ENCODE measurements at places on chromosomes 5 and 9.

DNA sequence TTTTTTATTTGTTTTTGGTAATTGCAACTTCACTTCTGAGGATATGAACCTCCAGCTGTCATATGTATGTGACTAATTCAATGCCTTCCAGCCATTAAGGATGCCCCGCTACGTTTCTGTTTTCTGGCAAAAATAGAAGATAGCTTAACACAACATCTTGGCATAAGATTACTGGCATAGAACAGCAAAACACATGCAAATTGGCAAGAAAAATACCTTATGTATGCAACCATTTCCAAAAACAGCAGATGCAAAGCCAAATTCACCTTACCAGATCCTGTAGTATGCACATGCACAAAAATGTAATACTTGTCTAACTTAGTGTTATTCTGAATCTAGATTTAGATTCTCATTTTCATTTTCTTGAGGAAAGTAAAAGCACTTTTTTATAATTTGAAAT is 461.1 kb upstream of the CYLC2 start:
- no peak for DNase-seq
- no peaks in the 10 kb centered on the region for H3K36me3 ChIP-seq
- H3K4me3 ChIP-seq = no peak overlapping the region
- H3K27ac ChIP-seq = no peak overlapping the region

DNA sequence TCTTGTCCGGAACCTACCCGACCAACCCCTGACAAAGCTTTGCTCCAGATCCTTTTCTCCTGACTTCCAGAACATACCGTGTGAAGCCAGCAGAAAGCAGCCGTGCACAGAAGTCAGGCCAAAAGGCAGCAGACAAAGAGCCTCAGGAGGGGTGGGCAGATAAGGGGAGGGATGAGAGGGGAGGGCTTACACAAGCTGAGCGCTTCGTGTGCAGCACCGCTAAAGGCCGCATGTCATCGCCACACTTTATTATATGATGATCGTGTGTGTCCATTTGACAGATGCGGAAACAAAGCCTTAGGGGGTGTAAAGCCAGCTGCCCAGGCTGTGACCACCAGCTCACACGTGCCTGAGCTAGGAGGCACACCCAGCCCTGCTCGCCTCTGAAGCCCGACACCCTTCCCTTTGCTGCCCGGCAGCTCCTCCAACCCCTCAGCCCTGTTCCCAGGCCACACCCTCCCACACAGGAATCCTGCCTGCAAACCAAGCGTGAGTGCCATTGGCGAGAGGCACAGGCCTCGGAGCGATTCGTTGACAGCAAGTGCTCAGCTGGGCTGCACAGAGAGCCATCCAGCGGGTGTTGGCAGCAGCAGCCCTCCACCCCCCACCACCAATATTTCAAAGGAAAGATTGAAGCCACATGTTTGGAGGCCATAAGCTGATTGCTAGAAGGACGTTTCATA is 170.5 kb upstream of the SMIM23 start:
- H3K36me3 ChIP-seq = no peaks in the 10 kb centered on the region
- DNase-seq = no peak
- H3K4me1 ChIP-seq = no peaks in the 10 kb centered on the region
- no peak overlapping the region for H3K4me3 ChIP-seq

GRCh38 chr9:114722081-114722621 is 40.2 kb upstream of the TEX48 start:
- H3K27ac ChIP-seq = no peak overlapping the region
- no peaks in the 10 kb centered on the region for H3K4me1 ChIP-seq
- H3K4me3 ChIP-seq = no peak overlapping the region
- H3K27me3 ChIP-seq = peaks cover 28% of the 10 kb centered on the region
- H3K36me3 ChIP-seq = no peaks in the 10 kb centered on the region

DNA sequence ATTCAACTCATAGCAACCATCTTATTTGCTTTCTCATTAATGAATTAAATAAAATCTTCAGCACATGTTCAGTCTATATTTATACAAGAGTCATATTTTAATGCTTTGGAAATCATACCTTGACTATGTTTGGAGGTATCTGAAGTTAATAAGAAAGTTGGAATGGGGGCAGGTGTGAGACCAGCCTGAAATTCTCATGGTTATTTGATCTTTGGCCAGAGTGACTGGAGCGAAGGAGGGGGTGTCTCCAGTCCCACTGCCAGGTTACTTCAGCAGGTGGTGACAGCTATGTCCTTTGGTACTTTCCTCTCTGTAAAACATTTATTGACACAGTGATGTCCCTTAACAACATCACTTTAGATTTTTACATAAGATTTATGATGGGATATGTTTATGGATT is 318.1 kb upstream of the SGCD start:
- H3K4me1 ChIP-seq = no peaks in the 10 kb centered on the region
- H3K27ac ChIP-seq = no peak overlapping the region
- DNase-seq = no peak
- no peaks in the 10 kb centered on the region for H3K36me3 ChIP-seq
- H3K4me3 ChIP-seq = no peak overlapping the region

- H3K4me1 ChIP-seq = peaks cover 37% of the 10 kb centered on the region
- H3K27ac ChIP-seq = no peak overlapping the region
- no peaks in the 10 kb centered on the region for H3K36me3 ChIP-seq
- DNase-seq = no peak
- H3K27me3 ChIP-seq = no peaks in the 10 kb centered on the region
These were observed 162.5 kb upstream of the IER5L start for GRCh38 chr9:129340427-129341170.

- H3K36me3 ChIP-seq = no peaks in the 10 kb centered on the region
- no peak for DNase-seq
- no peak overlapping the region for H3K4me3 ChIP-seq
- no peaks in the 10 kb centered on the region for H3K4me1 ChIP-seq
- peaks cover 5% of the 10 kb centered on the region for H3K27me3 ChIP-seq
These were observed 183.7 kb downstream of the ZNF462 start for GRCh38 chr9:107046692-107047091.

- H3K27me3 ChIP-seq = no peaks in the 10 kb centered on the region
- H3K27ac ChIP-seq = no peak overlapping the region
- H3K4me1 ChIP-seq = no peaks in the 10 kb centered on the region
- H3K4me3 ChIP-seq = no peak overlapping the region
- no peaks in the 10 kb centered on the region for H3K36me3 ChIP-seq
These were observed 20.3 kb downstream of the TNPO1 start for GRCh38 chr5:72836810-72837209.

- H3K27ac ChIP-seq = no peak overlapping the region
- H3K27me3 ChIP-seq = no peaks in the 10 kb centered on the region
- H3K4me1 ChIP-seq = no peaks in the 10 kb centered on the region
- DNase-seq = no peak
These were observed 68.5 kb upstream of the SARDH start for GRCh38 chr9:133806623-133807010.

DNA sequence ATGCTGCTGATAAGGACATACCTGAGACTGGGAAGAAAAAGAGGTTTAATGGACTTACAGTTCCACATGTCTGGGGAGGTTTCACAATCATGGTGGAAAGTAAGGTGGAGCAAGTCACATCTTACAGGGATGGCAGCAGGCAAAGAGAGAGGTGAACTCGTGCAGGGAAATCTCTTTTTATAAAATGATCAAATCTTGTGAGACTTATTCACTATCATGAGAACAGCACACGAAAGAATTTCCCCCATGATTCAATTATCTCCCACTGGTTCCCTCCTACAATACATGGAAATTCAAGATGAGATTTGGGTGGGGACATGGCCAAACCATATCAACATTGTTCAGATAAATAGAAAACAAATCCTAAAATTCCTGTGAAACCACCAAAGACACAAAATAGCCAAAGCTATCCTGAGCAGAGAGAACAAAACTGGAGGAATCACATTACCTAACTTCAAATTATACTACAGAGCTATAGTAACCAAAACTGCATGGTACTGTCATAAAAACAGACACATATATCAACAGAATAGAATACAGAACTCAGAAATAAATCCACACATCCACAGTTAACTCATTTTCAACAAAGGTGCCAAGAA is 230.5 kb upstream of the TRIM32 start:
- no peak overlapping the region for H3K4me3 ChIP-seq
- H3K27ac ChIP-seq = no peak overlapping the region
- no peaks in the 10 kb centered on the region for H3K27me3 ChIP-seq
- H3K36me3 ChIP-seq = no peaks in the 10 kb centered on the region

DNA sequence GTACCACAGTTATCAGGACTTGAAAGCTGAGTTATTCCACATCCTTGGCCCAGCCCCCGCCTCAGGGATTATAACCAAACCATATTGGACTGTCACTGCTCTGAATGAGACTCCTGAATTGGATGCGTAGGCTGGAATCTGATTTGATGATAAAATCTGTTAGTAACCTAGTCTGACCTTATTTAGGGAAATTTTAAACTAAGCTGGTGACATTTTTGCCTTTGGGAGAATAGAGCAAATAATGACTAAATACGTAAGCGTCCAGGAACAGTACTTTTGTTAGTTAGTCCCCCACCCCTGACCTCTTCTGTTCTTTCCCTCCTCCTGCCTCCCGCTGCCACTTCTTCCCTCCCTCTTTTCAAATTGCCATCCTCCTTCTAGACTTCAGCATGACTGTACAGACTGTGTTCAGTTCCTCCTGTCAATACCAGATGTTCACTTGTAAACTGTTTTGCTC is 92.6 kb downstream of the TLE4 start:
- no peaks in the 10 kb centered on the region for H3K27me3 ChIP-seq
- H3K27ac ChIP-seq = no peak overlapping the region
- DNase-seq = no peak
- peaks cover 4% of the 10 kb centered on the region for H3K4me1 ChIP-seq
- H3K36me3 ChIP-seq = no peaks in the 10 kb centered on the region

DNA sequence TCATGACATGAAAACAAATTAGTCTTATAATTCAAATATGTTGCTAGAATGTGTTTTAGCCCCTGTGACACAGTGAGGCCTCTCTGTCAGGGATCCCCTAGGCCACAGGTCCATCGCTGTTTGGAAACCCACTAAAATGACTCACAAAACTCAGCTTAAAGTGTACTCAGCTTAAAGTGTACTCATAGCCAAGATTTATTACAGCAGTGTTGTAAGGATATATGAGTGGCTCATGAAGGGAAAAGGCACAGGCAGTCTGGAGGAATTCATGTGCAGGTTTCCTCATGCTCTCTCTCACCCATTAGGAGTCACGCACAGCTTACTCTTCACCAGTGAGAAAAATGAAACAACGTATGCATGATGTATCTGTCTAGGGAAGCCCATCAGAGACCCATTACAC is 24.4 kb upstream of the TGFBI start:
- no peak overlapping the region for H3K4me3 ChIP-seq
- no peaks in the 10 kb centered on the region for H3K27me3 ChIP-seq
- no peaks in the 10 kb centered on the region for H3K4me1 ChIP-seq
- no peaks in the 10 kb centered on the region for H3K36me3 ChIP-seq
- H3K27ac ChIP-seq = no peak overlapping the region

GRCh38 chr9:38771593-38771992 is 51.7 kb upstream of the FAM240B start:
- no peaks in the 10 kb centered on the region for H3K27me3 ChIP-seq
- H3K4me1 ChIP-seq = no peaks in the 10 kb centered on the region
- H3K4me3 ChIP-seq = no peak overlapping the region
- no peak for DNase-seq
- H3K27ac ChIP-seq = no peak overlapping the region
- H3K36me3 ChIP-seq = no peaks in the 10 kb centered on the region

GRCh38 chr9:91186632-91187108 is 175.0 kb downstream of the AUH start:
- H3K4me1 ChIP-seq = peaks cover 13% of the 10 kb centered on the region
- H3K36me3 ChIP-seq = no peaks in the 10 kb centered on the region
- peak; percentile 57 for DNase-seq
- no peak overlapping the region for H3K27ac ChIP-seq
- H3K4me3 ChIP-seq = no peak overlapping the region

- no peaks in the 10 kb centered on the region for H3K27me3 ChIP-seq
- peak overlapping the region; percentile 100 for H3K27ac ChIP-seq
- peak; percentile 96 for DNase-seq
- peak overlapping the region; percentile 61 for H3K4me3 ChIP-seq
These were observed 5.3 kb upstream of the KLF9 start for GRCh38 chr9:70419556-70420440.

GRCh38 chr5:134784241-134784920 is 25.8 kb downstream of the DDX46 start:
- no peaks in the 10 kb centered on the region for H3K27me3 ChIP-seq
- peaks cover 95% of the 10 kb centered on the region for H3K36me3 ChIP-seq
- DNase-seq = no peak
- H3K4me1 ChIP-seq = no peaks in the 10 kb centered on the region
- no peak overlapping the region for H3K27ac ChIP-seq

DNA sequence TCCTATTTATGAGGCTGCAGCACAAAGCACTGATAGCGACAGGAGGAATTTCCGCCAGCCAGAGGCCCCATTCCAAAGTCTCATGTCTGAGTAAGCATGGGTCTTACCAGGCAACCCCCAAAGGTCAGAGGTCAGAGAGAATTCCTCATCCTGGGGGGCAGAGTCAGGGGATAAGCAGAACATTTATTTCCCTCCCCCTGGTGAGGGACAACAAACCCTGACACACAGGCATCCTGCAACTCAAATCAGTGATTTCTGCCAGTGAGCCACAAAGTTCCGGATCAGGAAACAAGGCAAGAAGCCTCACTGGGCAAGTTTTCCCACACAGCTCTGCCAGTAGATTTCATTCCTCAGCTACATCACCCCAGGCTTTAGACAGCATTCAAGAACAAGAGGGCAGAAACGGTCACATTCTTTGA is 37.0 kb downstream of the ADAMTS12 start:
- peak overlapping the region; percentile 4 for H3K4me3 ChIP-seq
- no peak for DNase-seq
- no peaks in the 10 kb centered on the region for H3K36me3 ChIP-seq

- H3K4me1 ChIP-seq = no peaks in the 10 kb centered on the region
- H3K27ac ChIP-seq = no peak overlapping the region
- H3K27me3 ChIP-seq = no peaks in the 10 kb centered on the region
These were observed 371.0 kb downstream of the ICE1 start for GRCh38 chr5:5793242-5794117.

DNA sequence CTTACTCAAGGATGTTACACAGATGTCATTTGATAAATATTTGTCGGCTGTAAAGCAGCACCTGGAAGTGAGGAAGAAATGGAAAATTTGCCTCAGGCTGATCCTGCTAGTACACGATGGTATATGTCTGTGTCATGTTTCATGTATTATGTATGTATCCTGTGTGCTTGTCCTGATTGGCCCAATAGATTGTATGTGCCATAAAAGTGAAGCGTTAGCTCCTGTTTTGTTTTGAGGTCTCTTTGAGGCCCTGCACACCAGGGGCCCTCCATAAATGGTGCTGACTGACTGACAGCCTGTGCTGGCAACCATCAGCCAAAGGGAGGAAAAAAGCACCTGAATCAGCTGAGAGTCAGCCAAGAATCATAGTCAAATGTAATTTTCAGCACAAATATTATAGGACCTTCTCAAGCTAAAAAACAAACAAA is 11.8 kb upstream of the LNPEP start:
- DNase-seq = no peak
- no peak overlapping the region for H3K4me3 ChIP-seq
- H3K4me1 ChIP-seq = peaks cover 6% of the 10 kb centered on the region
- H3K27ac ChIP-seq = no peak overlapping the region
- H3K27me3 ChIP-seq = no peaks in the 10 kb centered on the region
- no peaks in the 10 kb centered on the region for H3K36me3 ChIP-seq

DNA sequence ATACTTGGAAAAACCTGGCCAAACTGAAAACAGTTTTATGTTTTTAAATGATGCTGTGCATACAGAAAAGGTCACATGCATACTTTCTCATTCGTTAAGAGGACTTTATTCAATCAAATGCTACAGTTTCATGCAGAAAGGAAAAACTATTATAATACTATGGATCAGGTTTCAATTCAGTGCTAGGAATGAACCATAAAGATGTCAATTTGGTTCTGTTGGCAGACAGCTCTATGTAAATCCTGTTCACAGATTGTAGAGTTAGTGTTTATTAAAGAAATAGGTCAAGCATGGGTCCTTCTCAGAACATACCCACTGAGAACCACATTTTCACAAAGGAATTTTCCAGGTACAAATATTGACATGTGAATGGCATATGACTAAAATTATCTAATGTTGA is 57.1 kb downstream of the RETREG1 start:
- no peak overlapping the region for H3K4me3 ChIP-seq
- no peaks in the 10 kb centered on the region for H3K27me3 ChIP-seq
- DNase-seq = no peak
